ENCODE measurements at places on chromosomes 1 and 21. TPM values are rescaled to one million over a fixed set of nuclear protein-coding genes. Genes with fewer than 3 reads are reported as not detected.

DNA sequence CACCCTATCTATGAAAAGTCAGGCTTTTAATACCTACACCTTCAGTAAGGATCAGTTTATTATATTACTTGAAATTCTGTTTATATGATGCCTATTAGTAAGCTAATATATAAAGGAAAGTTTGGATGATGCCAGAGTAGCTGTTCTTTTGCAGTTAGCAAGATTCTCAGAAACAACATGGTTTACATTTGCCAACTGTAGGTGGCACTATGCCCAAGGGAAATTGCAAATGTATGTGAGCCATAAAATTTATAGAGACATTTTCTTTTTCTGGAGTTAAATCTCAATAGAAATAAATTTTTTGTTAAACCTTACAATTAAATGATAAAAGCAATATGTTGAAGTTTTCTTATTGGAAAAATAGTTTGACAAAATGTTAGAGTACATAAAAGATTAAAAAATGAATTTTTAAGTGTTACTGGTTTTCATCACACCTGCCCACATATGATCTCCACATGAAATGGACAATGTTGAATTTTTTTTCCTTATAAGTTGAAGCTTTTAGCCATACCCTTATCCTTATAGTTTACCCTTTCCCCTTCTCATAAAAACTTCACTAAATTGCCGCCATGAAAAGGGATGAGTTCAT lies 32.1 kb upstream of the EPHX4 start:
- H3K4me1 ChIP-seq = no peaks in the 10 kb centered on the region
- no peaks in the 10 kb centered on the region for H3K27me3 ChIP-seq
- no peak overlapping the region for H3K27ac ChIP-seq
- no peaks in the 10 kb centered on the region for H3K36me3 ChIP-seq
- H3K4me3 ChIP-seq = no peak overlapping the region

DNA sequence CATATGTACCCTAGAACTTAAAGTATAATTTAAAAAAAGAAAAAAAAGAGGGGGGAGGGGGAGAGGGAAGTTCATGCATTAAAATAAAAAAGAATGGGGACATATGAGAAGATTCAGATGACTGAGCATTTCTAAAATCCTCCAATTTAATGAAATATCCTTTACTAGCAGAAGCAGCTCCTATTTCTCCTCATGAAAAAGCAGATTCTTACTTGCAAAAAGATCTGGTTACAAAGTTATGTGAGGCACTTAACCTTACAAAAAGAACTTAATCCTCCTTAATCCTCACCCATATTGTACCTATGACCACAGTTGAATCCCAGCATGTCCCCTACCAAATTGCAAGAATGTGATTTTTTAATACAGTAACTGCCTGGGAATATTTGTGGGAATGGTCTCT lies 298.5 kb downstream of the SRGAP2C start:
- no peak overlapping the region for H3K4me3 ChIP-seq
- H3K27me3 ChIP-seq = no peaks in the 10 kb centered on the region
- H3K27ac ChIP-seq = no peak overlapping the region
- no peak for DNase-seq

DNA sequence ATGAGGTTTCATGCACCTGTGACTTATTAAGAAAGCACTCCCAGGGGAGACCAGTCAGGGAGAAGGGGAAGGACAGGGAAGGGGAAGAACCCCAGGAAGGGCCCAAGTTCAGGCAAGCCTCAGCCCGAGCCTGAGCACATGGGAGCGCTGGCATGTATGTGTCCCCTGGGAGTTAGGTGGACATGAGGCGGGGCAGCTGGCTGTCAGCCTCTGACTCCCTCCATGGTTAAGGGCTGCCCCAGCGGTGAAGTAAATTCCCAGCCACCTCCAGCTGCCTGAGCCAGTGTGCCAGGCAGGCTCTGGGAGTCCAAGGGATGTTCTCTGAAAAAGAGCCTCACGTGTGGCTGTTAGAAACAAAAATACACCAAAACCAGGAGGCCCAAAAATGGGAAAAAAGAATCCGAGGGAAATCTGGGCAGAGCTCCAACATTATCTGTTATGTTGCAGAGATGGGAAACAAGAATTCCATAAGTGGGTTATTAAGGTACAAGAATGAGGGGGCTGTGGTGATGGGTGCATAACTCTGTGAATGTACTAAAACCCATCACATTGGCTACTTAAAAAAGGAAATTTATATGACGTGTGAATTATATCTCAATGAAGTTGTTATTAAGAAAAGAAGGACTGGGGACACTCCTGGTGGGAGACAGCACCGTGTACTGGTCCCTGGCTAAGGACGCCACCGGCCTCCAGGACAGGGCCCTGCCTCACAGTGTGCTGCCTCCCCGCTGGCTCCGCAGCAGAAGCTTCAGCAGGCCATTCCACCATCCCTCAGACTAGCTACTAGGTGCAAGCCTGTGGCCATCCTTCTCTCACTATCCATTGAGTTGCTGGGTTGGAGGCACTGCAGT lies 18.7 kb downstream of the DMRTB1 start:
- no peaks in the 10 kb centered on the region for H3K27me3 ChIP-seq
- H3K4me3 ChIP-seq = no peak overlapping the region
- no peak for DNase-seq
- H3K4me1 ChIP-seq = no peaks in the 10 kb centered on the region

GRCh38 chr1:33289858-33290154 lies 31.1 kb downstream of the A3GALT2 start:
- DNase-seq = no peak
- no peaks in the 10 kb centered on the region for H3K4me1 ChIP-seq
- H3K27ac ChIP-seq = no peak overlapping the region
- H3K4me3 ChIP-seq = no peak overlapping the region
- no peaks in the 10 kb centered on the region for H3K27me3 ChIP-seq
- H3K36me3 ChIP-seq = no peaks in the 10 kb centered on the region

Gene KLHL17
- total RNA-seq = 27.8 TPM
